ENCODE measurements at places on chromosomes 13 and 19.

GRCh38 chr13:45226024-45226423, 25.2 kb upstream of the KCTD4 start:
- no peak for DNase-seq

- no peak for DNase-seq
These were observed 39.3 kb upstream of the GAS6 start for GRCh38 chr13:113902986-113903775.

DNA sequence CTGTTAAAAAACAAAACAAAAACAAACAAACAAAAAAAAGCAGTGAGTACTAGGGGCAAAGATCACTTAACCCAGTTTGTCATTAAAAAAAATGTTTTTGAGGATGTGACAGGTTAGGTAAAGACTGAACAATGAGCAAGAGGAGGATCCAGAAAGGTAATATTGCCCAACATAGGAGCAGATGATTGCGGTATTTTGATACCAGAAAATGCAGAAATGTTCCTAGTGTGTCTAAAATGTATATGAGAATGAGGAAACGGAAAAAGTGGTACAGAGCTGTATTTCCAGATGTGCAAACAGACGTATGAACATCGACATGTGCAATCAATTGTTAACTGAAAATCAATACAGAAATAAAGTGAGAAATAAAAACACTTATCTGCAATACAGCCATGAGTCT, 4.9 kb upstream of the LILRA4 start:
- no peak for DNase-seq

GRCh38 chr19:46451352-46451751, 20.0 kb downstream of the PNMA8A start:
- no peak for DNase-seq

DNA sequence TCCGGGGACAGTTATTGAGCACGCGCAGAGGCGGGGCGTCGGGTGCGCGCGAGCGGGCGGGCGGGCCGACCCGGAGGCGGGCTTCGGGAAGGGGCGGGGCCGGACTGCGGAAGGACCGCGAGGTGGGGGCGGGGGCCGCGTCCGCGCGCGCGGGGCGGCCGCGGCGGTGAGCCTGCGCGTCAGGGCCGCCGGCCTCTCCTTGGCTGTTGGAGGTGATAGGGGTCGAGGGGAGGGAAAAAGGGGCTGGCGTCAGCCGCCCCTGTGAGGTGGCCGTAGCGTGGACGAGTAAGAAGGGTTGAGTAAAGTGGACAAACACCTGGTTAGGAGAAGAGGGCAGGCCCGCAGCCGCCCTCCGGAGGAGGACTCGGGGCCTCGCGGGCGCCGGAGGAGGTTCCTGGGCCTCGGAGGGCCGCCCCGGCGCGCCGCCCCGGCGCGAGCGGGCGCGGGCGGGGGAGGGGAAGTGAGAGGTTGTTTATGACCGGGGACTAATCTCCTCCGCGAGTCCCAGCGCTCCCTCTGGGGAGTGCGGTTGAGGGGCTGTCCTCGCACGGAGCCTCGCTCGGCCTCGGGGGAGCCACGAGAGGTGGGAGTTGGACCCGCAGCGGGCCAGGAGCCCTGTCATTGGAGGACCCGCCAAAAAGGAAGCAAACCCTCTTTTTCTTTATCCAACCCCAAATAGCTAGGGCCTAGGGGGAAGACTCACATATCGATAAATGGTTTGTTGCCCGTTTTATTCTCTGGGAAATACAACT, 547 bp upstream of the INTS6 start:
- peak; percentile 79 for DNase-seq

GRCh38 chr19:54266133-54266532, 9.1 kb upstream of the LILRB5 start:
- peak; percentile 90 for DNase-seq

- DNase-seq: no peak
These were observed 164.0 kb upstream of the ZNF507 start for GRCh38 chr19:32181216-32181920.

- no peak for DNase-seq
These were observed 2041.5 kb upstream of the PCDH20 start for GRCh38 chr13:63457186-63457585.

- peak; percentile 90 for DNase-seq
These were observed at the start of gene TFDP1 for GRCh38 chr13:113584205-113584869. TSS of gene TFDP1 (plus strand) at chr13:113584753. CDS start at chr13:113585838, 1,085 bp downstream.

- peak; percentile 16 for DNase-seq
These were observed 143.7 kb downstream of the FREM2 start for GRCh38 chr13:38830442-38831045.

GRCh38 chr13:31891472-31891871, 140.1 kb upstream of the FRY start:
- DNase-seq: no peak

DNA sequence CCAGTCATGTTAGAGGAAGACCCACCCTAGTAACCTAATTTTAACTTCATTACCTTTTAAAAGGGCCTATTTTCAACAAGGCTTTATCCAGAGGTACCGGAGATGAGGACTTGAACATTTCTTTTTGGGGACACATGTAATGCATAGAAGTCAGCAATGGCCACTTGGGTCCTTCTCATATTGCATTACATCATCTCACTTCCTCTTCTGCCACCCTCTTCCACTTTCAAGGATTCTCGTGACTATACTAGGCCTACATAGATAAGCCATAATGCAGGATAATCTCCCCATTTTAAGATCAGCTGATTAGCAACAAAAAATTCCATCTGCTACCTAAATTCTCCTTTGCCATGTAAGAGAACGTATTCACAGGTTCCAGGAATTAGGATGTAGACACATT, 557.2 kb downstream of the KCTD12 start:
- DNase-seq: no peak

DNA sequence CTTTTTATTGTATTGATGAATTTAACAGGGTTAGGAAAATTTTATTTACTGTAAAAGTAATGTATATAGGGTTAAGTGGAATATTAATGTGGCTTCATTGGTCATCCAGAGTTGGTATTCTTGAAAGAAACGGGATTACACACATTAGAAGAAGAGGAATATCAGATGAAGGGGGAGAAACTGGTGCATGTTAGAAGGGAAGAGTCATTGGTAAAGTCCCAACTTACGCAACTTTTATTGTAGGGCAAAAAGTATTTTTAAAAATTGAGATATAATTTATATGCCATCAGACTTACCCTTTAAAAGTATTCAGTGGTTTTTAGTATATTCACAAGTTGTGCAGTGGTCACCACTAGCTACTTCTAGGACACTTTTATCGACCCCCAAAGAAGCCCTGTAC, 47.3 kb downstream of the DNAJC3 start:
- DNase-seq: no peak

DNA sequence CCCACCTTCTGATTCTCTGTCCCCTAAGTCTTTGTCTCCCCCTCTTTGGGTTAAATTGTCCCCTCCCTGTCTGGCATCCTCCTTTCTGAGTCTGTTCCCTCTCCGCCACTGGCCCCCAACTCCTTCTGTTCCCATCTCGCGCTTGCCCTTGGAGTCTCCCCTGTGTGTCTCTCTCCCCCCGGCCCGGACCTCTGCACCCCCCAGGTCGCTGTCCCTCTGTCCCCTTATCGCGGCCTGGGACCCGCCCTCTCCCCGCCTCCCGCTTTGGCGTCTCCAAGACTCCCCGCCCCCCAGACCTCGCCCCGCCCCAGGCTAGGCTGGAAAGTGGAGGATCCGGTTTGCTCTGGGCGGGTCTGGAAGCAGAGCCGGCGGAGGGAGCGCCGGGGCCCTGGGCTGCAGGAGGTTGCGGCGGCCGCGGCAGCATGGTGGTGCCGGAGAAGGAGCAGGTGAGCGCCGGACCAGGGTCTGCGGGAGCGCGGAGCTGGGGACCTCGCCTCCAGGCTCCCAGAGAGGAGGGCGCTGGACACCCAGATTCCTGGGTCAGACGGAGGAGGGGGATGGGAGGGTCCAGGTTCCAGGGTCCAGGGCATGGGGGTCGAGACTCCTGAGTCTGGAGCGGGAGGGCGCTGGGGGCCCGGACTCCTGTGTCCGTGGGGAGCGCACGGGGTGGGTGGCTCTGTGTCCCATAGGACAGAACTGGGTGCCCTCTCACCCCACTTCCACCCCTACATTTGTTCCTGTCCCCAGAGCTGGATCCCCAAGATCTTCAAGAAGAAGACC, at the start of gene TRPM4:
Gene TRPM4, plus strand, starts transcription at position 348 of the 780 bp plus-strand sequence. Its CDS starts 75 bp downstream, at position 423.
- peak; percentile 67 for DNase-seq

DNA sequence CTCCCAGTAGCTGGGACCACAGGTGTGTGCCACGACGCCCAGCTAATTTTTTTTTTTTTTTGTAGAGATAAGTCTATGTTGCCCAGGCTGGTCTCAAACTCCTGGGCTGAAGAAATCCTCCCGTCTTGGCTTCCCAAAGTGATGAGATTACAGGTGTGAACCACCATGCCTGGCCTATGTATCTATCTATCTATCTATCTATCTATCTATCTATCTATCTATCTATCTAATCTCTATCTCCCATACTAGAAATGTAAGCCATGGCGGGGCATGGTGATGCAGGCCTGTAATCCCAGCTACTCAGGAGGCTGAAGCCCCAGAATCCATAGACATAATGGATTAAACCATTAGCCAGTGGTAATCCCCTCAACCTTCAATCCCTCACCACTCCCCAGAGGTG, 6.5 kb upstream of the SERTAD3 start:
- DNase-seq: no peak

DNA sequence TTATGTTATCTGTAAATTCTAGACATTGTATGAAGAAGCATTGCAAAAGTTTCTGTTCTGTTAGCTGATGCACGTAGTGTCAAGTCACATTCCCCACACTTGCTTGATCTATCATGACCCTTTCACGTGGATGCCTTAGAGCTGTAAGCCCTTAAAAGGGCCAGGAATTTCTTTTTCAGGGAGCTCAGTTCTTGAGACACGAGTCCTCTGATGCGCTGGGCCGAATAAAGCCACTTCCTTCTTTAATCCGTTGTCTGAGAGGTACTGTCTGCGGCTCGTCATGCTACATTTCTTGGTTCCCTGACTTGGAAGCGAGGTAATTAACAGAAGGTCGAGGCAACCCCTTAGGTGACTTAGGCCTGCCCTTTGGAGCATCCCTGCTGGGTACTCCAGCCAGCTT, 5.8 kb downstream of the ZNF816 start:
- no peak for DNase-seq

DNA sequence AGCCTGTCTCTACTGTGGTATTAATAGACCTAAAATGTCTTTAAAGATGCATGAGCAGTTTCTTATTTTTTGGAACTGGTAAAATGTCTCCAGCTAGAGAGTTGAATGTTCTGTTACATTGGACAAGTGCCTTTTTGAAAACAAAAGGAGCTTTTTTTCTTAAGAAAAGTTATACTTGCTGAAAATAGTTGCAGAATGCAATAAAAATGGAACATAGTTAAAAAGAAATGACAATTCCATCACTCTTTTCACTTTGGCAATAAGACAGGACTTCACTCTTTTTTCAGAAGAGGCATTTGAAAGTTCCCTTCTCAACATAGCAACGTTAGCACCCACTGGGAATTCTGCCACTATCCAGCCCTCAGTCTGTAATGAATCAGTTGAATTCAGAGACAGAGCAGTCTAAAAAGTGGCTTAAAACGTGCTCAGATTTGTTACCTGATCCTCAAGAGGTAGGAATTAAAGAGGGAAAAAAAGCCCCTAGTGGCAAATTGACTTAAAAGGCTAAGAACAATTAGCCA, 10.1 kb downstream of the RGCC start:
- no peak for DNase-seq

- no peak for DNase-seq
These were observed 34.1 kb downstream of the RGCC start for GRCh38 chr13:41491436-41491835.

DNA sequence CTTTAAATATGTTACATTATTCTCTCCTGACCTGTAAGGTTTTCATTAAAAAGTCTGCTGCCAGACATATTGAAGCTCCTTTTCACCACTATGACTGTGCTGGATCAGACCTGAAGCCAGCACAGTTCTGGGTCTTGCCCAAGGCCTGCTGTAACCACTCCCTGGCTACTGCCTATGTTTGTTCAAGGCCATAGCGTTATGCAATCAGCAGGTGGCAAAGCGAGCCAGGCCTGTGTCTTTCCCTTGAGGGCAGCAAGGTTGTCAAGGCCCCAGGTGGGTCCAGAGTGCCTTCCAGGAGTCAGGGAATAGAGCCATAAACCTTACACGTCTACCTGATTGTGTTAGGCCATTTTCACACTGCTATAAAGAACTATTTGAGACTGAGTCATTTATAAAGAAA, 496.8 kb upstream of the PCDH9 start:
- no peak for DNase-seq

GRCh38 chr19:3506384-3507340, 551 bp downstream of the FZR1 start:
- peak; percentile 24 for DNase-seq

DNA sequence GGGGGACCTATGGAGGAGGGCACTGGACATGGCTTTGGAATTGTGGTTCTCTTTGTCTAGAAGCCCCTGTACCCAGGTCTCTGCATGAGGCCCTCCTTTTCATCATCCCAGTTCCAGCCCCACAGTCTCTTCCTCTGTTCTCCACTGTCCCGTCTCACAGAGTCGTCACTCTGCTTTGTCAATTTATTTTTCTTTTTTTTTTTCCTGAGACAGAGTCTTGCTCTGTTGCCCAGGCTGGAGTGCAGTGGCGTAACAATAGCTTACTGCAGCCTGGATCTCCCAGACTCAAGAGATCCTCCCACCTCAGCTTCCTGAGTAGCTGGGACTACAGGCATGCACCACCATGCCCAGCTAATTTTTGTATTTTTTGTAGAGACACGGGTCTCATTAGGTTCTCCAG, 619 bp upstream of the EXOC3L2 start:
- no peak for DNase-seq

GRCh38 chr13:74132776-74133656, 1.2 kb downstream of the KLF12 start:
- no peak for DNase-seq

Measured in RPMI8226 (cell line).